ENCODE measurements at places on chromosomes 12 and 14. TPM values are rescaled to one million over a fixed set of nuclear protein-coding genes. Genes with fewer than 3 reads are reported as not detected.

CLEC1B gene
- total RNA-seq: not detected

NEMP1 gene
- total RNA-seq: 6.0 TPM

KRT85 gene
- not detected for total RNA-seq

HSPB8 gene
- 0.39 TPM for total RNA-seq

COCH gene
- total RNA-seq: 0.23 TPM

KRT79 gene
- total RNA-seq: not detected

PLEKHD1 gene
- not detected for total RNA-seq

TEX22 gene
- not detected for total RNA-seq

KCNA5 gene
- total RNA-seq: not detected

CD4 gene
- total RNA-seq: not detected

HOTAIR gene
- 4.4 TPM for total RNA-seq

CLSTN3 gene
- total RNA-seq: 6.4 TPM

FBLN5 gene
- total RNA-seq: 1.4 TPM

ST8SIA1 gene
- 4.7 TPM for total RNA-seq

OTUB2 gene
- 2.4 TPM for total RNA-seq

KCNC2 gene
- total RNA-seq: not detected

ADAM20 gene
- 0.04 TPM for total RNA-seq

PMEL gene
- total RNA-seq: 1.8 TPM

SINHCAF gene
- 67.7 TPM for total RNA-seq

OLR1 gene
- not detected for total RNA-seq

KLRC3 gene
- not detected for total RNA-seq

SLC17A8 gene
- total RNA-seq: not detected

SOS2 gene
- 16.9 TPM for total RNA-seq

KRT83 gene
- not detected for total RNA-seq

NR1H4 gene
- total RNA-seq: not detected

RNASE7 gene
- 5.5 TPM for total RNA-seq

AJUBA gene
- total RNA-seq: 144 TPM

GPRC5D gene
- not detected for total RNA-seq

STYK1 gene
- total RNA-seq: 2.1 TPM

KRR1 gene
- 48.9 TPM for total RNA-seq

Data from hair follicular keratinocyte (primary cell).